ENCODE measurements at places on chromosomes 7 and 10. TPM values are rescaled to one million over a fixed set of nuclear protein-coding genes. Genes with fewer than 3 reads are reported as not detected.

MYL10 gene
- not detected for total RNA-seq

CTNNA3 gene
- total RNA-seq, result not detected

KCNH2 gene
- total RNA-seq, result 0.12 TPM

FGF8 gene
- total RNA-seq, result not detected

CALN1 gene
- total RNA-seq, result not detected

FEZF1 gene
- not detected for total RNA-seq

CHN2 gene
- total RNA-seq, result 7.7 TPM

PRPS1L1 gene
- total RNA-seq, result not detected

CLDN3 gene
- total RNA-seq, result not detected

FKBP6 gene
- total RNA-seq, result not detected

TDRD1 gene
- total RNA-seq, result 0.23 TPM

TUBB8 gene
- total RNA-seq, result not detected

EZH2 gene
- total RNA-seq, result 3.8 TPM

GHRHR gene
- total RNA-seq, result not detected

RSU1 gene
- total RNA-seq, result 81.7 TPM

CEP55 gene
- 0.94 TPM for total RNA-seq

CAMK1D gene
- total RNA-seq, result 1.3 TPM

ITIH2 gene
- not detected for total RNA-seq

MYPN gene
- not detected for total RNA-seq

C10orf95 gene
- total RNA-seq, result not detected

OR2A5 gene
- not detected for total RNA-seq

PSD gene
- total RNA-seq, result 12.1 TPM

DIP2C gene
- total RNA-seq, result 12.3 TPM

ZNF680 gene
- total RNA-seq, result 8.8 TPM

ZC3HAV1L gene
- total RNA-seq, result 21.4 TPM

GRID2IP gene
- 0.09 TPM for total RNA-seq

C10orf67 gene
- total RNA-seq, result not detected

SMKR1 gene
- not detected for total RNA-seq
